Type B pancreatic cell (in vitro differentiated cells): ENCODE measurements at places on chromosomes 16 and 17.
A peak's percentile ranks its signal among the peaks of the same experiment; 100 is the strongest.

DNA sequence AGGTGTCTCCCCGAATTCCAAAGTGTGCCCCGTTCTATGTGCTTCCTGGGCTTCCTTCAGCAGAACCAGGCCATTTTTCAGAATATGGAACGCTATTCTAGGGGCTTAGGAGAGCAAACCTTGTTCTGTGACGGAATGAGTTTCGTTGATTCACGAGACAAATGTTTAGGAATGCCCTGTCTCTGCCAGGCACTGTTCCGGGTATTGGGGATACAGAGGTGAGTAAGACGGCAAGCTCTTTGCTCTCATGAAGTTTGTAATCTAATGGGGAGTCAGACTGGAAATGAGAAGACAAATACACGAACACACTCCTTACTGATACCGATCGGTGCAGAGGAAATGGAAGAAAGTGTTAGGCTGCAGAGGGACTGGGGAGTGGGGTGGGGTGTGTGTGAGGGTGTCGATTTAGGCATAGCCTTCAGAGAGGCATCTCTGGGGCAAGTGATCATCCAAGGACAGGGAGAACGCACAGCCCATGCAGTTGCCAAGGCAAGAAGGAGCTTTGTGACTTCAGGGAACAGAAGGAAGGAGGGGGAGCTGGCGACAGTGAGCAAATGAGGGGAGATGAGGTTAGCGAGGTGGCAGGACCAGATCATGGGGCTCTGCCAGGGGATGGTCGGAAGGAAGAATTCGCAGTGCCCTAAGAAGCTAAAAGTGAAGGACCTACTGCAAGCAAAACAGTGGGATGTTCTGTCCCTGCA, 189.6 kb downstream of the MSI2 start:
- H3K27me3 ChIP-seq: no peaks in the 10 kb centered on the region
- no peak overlapping the region for H3K27ac ChIP-seq
- H3K36me3 ChIP-seq: peaks cover 9% of the 10 kb centered on the region
- DNase-seq: no peak

DNA sequence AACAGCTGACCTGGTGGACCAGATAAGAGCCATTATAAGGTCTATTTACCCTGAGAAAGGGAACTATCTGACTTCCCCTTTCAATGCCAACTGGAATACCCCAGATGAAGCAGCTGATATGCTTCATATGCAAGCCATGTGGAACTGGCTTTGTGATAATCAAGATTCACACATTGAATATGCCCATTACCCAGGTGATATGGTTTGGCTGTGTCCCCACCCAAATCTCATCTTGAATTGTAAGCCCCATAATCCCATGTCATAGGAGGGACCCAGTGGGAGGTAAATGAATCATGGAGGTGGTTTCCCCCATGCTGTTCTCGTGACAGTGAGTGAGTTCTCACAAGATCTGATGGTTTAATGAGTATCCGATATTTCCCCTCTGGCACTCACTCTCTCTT, 42.1 kb downstream of the IKZF3 start:
- no peak for DNase-seq
- peaks cover 3% of the 10 kb centered on the region for H3K27me3 ChIP-seq
- H3K4me3 ChIP-seq: no peak overlapping the region
- no peak overlapping the region for H3K27ac ChIP-seq

DNA sequence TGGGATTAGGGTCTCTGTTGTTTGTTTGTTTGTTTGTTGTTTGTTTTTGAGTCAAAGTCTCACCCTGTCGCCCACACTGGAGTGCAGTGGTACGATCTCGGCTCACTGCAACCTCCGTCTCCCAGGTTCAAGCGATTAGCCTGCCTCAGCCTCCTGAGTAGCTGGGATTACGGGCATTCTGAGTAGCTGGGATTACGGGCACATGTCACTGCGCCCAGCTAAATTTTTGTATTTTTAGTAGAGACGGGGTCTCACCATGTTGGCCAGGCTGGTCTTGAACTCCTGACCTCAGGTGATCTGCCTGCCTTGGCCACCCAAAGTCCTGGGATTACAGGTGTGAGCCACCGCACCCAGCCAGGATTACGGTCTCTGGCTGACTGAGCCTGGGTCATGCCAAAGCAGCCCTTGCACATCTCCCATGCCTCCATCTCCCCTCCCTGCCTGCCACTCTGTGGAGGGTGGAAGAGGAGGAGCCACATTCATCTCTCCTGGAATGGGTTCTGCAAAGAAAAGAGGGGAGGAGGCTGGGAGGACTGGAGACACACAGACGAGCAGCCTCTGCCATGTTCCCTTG, 59.2 kb downstream of the BEAN1 start:
- peak; percentile 53 for DNase-seq
- no peak overlapping the region for H3K4me3 ChIP-seq
- no peak overlapping the region for H3K27ac ChIP-seq
- H3K4me1 ChIP-seq: peaks cover 11% of the 10 kb centered on the region
- no peaks in the 10 kb centered on the region for H3K27me3 ChIP-seq

- H3K27me3 ChIP-seq: no peaks in the 10 kb centered on the region
- DNase-seq: no peak
- H3K36me3 ChIP-seq: no peaks in the 10 kb centered on the region
- no peak overlapping the region for H3K27ac ChIP-seq
- H3K4me1 ChIP-seq: peaks cover 8% of the 10 kb centered on the region
These were observed 6.9 kb downstream of the KCNJ16 start for GRCh38 chr17:70081885-70082284.

GRCh38 chr17:42502091-42502490, 34.0 kb upstream of the NAGLU start:
- no peak for DNase-seq
- peaks cover 6% of the 10 kb centered on the region for H3K4me1 ChIP-seq
- peaks cover 20% of the 10 kb centered on the region for H3K36me3 ChIP-seq
- no peak overlapping the region for H3K27ac ChIP-seq
- no peaks in the 10 kb centered on the region for H3K27me3 ChIP-seq
- no peak overlapping the region for H3K4me3 ChIP-seq

DNA sequence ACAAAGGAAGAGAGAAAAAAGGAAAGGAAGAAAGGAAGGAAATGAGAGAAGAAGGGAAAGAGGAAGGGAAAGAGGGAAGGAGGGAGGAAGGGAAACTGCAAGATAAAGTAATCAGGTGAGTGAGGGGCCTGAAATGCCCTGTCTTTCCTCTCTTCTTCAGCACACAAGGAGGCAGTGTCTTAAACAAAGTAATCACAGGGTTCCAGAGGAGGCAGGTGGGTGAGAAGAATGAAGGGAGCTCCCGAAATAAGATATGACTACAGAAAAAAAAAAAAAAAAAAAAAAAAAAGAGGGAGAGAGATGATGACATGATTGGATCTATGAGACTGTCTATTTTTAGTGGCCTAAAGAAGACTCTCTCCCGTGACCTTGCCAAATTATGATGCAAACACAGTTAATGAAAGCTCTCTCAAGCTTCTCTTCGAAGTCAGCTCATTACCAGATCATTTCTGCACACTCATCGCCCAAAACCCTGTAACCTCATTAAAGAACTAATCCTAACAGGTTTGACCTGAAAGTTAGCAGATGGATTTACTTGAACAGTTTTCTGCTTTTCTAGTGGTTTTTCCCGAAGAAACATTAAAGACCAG, 53.6 kb downstream of the CDH11 start:
- H3K27ac ChIP-seq: no peak overlapping the region
- no peak overlapping the region for H3K4me3 ChIP-seq
- DNase-seq: no peak
- peaks cover 9% of the 10 kb centered on the region for H3K36me3 ChIP-seq
- H3K4me1 ChIP-seq: peaks cover 40% of the 10 kb centered on the region

- H3K27me3 ChIP-seq: peaks cover 19% of the 10 kb centered on the region
- DNase-seq: no peak
- no peaks in the 10 kb centered on the region for H3K36me3 ChIP-seq
- H3K27ac ChIP-seq: peak overlapping the region; percentile 62
- no peak overlapping the region for H3K4me3 ChIP-seq
- H3K4me1 ChIP-seq: peaks cover 15% of the 10 kb centered on the region
These were observed 4.8 kb downstream of the IL4R start for GRCh38 chr16:27318392-27319256.
